ENCODE measurements at places on chromosomes 2 and 18.

DNA sequence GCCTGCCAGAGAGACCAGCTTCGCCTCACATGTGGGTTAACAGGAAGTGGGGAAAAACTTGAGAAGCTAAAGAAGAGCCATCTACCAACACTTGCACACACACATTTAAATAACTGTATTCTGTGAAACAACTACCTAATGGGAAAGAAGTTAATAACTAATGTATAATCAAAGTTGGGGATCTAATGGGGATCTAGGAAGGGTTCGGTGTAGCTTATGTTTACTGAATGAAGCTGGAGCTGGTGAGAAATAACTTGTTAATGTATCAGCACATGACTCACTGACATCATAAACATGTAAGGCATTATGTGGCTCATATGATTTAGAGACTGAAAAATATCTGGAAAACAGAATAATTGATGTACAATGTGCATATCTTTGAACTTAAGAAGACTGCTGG, 421.3 kb upstream of the NXPH2 start:
- no peak for DNase-seq

DNA sequence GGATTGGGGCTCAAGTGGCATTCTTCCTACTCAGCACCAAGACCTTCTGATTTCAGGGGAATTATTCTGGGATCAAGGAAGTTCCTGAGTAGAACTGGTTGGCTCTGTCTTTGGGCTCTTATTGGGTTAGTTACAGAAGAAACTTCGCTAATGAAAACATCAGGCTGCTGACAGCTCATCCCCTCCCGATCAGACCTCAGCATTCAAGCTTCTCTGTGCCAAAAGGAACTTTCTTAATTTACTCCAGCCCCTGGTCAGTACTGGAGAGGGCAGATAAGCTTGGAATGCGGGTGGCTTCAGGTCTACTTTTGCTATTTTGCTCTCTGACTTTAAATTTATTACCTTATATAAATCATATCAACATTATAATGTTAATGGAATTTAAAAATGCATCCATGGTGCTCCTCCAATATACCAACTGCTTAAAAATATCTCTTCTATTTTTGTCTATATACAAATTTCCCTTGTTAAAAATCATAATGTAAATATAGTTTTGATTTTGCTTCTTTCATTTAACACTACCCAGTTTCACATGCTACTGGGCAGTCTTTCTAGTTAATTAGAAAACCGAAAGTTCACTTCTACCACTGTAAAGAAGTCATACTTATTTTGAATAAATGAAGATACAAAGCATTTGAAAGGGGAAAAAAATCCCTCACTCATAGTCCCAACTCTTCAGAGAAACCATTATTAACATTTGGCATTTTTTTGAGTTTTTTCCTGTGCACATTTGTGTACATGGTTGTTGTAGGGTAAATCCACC, 34.4 kb downstream of the PCARE start:
- DNase-seq = no peak

DNA sequence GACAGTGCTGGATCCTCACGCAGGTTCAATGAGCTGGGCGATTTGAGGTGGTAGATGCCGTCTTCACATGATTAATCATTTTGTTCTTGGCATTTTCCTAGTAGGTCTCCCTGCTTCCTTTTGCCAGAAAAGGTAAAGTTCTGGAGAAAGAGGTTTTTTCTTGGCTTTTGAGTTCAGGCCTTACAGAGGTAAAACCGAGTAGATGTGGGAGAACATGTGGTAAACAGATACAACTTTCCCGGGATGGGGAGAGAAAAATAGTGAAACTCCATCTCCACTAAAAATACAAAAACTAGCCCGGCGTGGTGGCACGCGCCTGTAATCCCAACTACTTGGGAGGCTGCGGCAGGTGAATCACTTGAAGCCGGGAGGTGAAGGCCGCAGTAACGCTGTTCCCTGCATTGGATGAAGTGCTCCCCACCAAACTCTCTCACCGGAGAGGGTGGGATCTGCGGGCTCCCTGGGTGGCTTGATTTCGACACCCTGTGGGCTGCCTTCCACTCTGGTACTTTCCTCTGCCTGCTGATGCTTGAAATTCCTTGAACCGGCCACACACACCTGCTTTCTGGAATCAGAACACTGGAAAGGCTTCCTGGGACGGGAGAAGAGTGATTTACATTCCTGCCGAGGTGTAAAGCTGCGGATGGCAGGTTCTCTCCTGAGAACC, 88.8 kb downstream of the ACTR3 start:
- DNase-seq = no peak

DNA sequence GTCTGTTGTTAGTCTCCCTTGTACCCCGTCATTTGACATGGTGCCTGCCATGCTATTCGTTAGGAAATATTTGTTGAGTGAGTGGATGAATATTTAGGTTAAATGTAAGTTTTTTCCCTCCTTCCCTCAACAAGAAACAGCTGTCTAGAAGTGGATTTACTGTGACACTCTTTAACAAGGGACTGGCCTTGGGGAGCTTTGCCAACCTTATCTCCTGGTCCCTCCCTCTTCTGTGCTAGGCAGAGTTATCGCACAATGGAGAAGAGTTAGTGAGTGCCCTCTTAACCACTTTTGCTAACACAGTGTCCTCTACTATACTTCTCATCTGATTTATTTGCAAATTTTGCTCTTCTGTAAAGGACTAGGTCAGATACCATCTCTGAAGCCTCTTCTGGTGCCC, 61.2 kb downstream of the DIS3L2 start:
- no peak for DNase-seq

- DNase-seq = no peak
Observed at GRCh38 chr2:172462373-172462848, 35.0 kb downstream of the ITGA6 start.

DNA sequence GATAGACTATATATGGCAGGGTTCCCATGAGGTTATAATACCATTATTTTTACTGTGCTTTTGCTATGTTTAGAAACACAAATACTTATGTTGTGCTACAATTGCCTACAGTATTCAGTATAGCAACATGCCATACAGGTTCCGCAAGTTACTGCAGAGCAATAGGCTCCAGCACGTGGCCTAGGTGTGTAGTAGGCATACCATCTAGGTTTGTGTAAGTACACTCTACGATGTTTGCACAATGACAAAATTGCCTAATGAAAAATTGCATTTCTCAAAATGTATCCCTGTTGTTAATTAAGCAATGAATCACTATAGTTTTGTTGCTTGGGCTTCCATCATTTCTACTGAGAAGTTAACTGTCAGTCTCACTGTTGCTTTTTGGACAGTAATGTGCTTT, 9.8 kb downstream of the CD302 start:
- no peak for DNase-seq

- DNase-seq = peak; percentile 26
Observed at GRCh38 chr2:226799211-226799975, at the start of gene IRS1. IRS1 (minus strand) TSS chr2:226799820; CDS start chr2:226798738, 1,082 bp downstream.

GRCh38 chr2:221399183-221399582, 172.9 kb downstream of the EPHA4 start:
- DNase-seq = no peak
